Fibroblast of skin of right biceps (primary cell): ENCODE measurements at places on chromosomes 16 and 17.
A peak's percentile ranks its signal among the peaks of the same experiment; 100 is the strongest.

DNA sequence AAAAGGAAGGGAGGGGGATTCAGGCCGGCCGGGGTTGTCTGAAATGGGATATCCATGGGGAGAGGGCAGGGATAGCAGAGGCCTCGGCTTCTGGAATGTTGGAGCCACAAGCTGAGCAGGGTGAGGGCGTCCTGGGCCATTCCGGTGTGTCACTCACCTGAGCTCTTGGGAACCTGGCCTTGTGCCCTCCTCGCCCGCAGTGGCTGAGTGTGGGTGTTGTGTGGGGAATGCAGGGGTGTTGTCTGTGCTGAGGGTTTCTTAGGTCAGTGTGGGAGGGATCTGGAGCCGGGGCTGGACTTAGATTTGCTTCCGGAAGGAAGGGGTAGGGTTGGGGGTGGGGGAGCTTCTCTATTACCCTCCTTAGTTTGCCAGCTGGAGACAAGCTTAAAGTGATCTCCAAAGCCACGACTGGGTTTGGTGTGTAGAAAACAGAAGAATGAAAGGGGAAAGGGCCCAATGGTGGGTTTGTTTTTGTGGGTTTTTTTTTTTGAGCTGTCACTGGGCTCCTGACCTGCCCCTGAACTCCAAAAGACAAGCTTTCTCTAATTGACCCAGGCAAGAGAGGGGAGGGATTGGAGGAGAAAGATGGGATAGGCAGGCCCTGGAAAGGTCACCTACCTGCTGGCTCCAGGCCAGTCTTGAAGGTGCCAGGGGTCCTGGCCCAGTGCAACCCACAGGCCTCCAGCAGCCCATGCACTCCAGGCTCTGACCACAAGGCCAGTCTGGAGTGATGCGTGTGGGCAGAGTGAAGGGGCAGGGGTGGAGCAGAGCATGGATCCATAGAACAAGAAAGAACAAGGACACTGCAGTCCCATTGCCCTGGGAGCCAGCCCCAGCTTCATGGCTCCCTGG, at the start of gene SULT1A2:
SULT1A2 (minus strand) TSS at position 211 of the 852 bp plus-strand sequence. CDS start 1,120 bp downstream, outside the sequence.
- DNase-seq, result no peak

DNA sequence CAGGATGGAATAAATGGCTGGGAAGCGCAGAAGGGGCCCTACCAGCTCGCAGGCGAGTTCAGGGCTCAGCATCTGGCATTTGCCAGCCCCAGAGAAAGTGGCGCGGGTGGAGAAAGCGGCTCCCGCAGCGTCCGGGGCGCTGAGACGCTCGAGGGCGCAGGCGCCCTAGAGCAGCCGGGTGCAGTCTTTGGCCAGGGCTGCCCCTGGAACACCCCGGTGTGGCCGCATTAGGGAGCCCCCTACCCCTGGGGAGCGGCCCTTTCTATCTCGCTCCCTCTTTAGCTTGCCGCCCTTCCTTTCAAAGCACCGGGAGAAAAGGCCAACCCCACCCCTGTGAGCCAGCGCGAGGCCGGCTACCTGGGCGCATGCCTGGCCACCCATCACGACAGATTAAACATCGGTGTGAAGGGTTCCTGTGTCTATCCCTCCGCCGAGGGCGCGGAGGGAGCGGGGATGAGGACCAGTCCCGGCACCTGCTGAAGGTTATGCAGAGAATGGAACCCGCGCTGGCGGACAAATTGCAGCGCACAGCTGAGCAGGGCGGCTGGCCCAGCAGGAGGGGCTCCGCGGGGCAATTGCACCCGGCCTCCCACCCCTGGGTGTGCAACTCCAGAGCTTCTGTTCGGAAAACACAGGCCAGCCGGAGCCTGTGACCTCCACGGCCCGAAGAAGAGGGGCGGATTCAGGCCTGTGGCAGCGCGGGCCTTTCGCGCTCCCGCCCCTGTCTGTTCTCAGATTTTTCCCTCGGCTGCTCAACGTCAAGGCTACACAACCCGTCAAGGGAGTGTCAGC, 15.6 kb upstream of the FOXF1 start:
- DNase-seq, result no peak

GRCh38 chr16:27700304-27700995, 150.5 kb downstream of the KATNIP start:
- no peak for DNase-seq

DNA sequence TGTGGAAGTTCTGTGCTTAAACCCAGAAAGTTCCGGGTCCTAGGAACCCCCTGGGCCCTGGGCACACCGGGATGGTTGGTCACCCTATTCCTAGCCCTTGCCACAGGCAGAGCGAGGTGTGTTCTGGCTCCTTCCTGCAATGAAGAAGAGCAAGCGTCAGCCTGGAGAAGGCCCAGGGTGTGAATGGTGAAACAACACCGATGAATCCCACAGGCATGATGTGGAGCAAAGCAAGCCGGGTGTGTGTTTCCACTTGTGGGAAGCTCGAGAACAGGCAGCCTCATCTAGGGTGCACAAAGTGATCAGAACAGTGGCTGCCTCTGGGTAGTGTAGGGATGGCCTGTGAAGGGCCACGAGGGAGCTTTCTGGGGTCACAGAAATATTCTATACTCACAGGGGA, 13.8 kb downstream of the KCNG4 start:
- DNase-seq, result no peak

DNA sequence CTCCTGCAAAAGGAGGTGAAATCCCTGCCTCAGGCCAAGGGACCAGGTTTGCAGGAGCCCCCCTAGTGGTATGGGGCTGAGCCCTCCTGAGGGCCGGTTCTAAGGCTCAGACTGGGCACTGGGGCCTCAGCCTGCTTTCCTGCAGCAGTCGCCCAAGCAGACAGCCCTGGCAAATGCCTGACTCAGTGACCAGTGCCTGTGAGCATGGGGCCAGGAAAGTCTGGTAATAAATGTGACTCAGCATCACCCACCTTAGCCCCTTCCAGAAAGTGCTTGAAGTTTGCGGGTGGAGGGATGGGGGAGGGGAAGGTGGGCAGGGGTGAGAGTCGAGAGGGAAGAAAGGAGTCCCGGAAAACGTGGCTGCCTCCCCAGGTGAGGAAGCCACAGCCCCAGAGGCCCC, 2.1 kb downstream of the MC1R start:
- peak; percentile 38 for DNase-seq

DNA sequence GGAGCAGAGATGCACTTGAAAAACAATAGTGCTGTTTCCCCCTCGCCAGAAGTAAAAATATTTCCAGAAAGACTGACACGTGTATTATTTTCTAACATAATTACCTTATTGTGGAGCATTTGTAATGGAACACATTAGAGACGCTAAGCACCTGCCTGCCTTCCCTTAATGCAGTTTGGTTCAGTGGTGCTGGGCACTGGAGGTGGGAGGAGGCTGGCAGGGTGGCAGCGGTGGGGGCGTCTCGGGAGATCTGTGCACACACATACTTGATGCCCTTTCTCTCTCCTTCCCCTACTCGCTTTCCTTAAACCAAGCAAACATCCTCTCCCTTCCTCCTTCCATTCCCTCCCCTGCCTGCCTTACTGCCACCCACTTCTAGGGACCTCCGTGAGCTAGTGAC, 156.6 kb upstream of the SDK2 start:
- no peak for DNase-seq

- DNase-seq, result no peak
Measured at GRCh38 chr16:75012380-75013081, 13.7 kb downstream of the ZNRF1 start.

- DNase-seq, result no peak
Measured at GRCh38 chr17:11916091-11916490, 81.2 kb downstream of the ZNF18 start.

- no peak for DNase-seq
Measured at GRCh38 chr16:10664720-10665126, 30.0 kb downstream of the TEKT5 start.

- DNase-seq, result no peak
Measured at GRCh38 chr16:53428681-53429080, 5.6 kb upstream of the RBL2 start.
